ENCODE measurements at places on chromosomes 2 and 18. TPM values are rescaled to one million over a fixed set of nuclear protein-coding genes. Genes with fewer than 3 reads are reported as not detected.

The CRYGD gene
- 5.5 TPM for total RNA-seq

The CFAP65 gene
- total RNA-seq = not detected

The PTPRM gene
- total RNA-seq = 14.4 TPM

The CD302 gene
- total RNA-seq = 0.33 TPM

The ICOS gene
- not detected for total RNA-seq

The CNDP1 gene
- total RNA-seq = not detected

The ABCA12 gene
- total RNA-seq = not detected

The HSPE1 gene
- 208 TPM for total RNA-seq

The HJURP gene
- 84.5 TPM for total RNA-seq

The PLA2R1 gene
- total RNA-seq = 0.89 TPM

The LDAH gene
- total RNA-seq = 25.4 TPM

The MAPK4 gene
- 2.2 TPM for total RNA-seq

The SH3RF3 gene
- total RNA-seq = 1.0 TPM

The LOXHD1 gene
- 0.07 TPM for total RNA-seq

The POTEI gene
- total RNA-seq = 0.07 TPM

The SP5 gene
- 10.1 TPM for total RNA-seq

The DNAH7 gene
- total RNA-seq = under 0.01 TPM

The MREG gene
- 12.5 TPM for total RNA-seq

The YWHAQ gene
- total RNA-seq = 378 TPM

The C18orf54 gene
- total RNA-seq = 10.3 TPM

The ZC3H6 gene
- 16.0 TPM for total RNA-seq

The RBKS gene
- total RNA-seq = 1.7 TPM

The RBM45 gene
- 12.9 TPM for total RNA-seq

The RGPD4 gene
- total RNA-seq = not detected

The ANKRD53 gene
- total RNA-seq = not detected

The SPRED2 gene
- total RNA-seq = 16.1 TPM

The ZSWIM2 gene
- not detected for total RNA-seq

The ABCB11 gene
- 0.66 TPM for total RNA-seq

The ECEL1 gene
- total RNA-seq = 17.2 TPM

The CYP1B1 gene
- 7.3 TPM for total RNA-seq

The ASAP2 gene
- 5.2 TPM for total RNA-seq

The CMPK2 gene
- 0.69 TPM for total RNA-seq

The CIB4 gene
- not detected for total RNA-seq

The SPR gene
- 8.0 TPM for total RNA-seq

The RTP5 gene
- not detected for total RNA-seq

The ABCG5 gene
- not detected for total RNA-seq

The HOXD13 gene
- total RNA-seq = 0.07 TPM

All from H7 (cell line).